Neural progenitor cell (in vitro differentiated cells): ENCODE measurements at places on chromosomes 5 and 9. TPM values are rescaled to one million over a fixed set of nuclear protein-coding genes. Genes with fewer than 3 reads are reported as not detected.

DNA sequence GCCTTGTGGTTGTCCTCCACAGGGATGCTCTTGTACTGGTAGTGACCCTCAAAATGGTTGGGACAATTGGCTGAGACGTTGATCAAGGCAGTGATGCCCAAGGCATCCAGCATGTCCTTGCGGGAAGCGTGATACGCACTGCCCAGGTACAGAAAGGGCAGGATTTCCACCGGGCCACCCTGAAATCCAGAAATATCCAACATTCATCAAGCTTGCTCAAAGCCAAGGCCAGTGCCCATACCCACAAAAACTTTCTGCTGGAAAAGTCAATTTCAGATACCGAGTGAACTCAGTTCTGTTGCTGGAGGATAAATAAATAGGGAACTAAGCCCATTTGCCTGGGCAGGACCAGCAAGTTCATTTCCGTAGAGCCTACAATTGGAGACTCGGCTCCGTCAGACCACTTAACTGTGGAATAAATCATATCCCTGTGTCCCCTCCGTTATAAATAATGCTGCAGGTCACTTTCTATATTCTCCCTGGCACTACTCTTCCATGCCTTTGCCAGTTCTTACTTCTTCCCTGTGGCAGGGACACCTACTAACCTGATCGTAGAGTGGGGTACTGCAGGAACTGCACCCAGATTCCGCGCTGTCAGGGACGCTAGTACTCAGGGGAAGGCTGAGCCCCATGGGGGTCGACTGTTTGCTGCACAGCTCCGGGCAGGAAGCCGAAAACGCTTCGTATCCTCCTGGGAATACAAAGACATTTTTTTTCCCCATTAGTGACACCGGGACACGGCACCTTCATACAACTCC, 1.2 kb downstream of the DUSP1 start:
- peak; percentile 30 for DNase-seq

ADAMTSL2 gene
- 0.30 and 0.99 TPM in 2 replicates for total RNA-seq

GRCh38 chr9:110143485-110143884, 64.5 kb downstream of the C9orf152 start:
- no peak for DNase-seq

DNA sequence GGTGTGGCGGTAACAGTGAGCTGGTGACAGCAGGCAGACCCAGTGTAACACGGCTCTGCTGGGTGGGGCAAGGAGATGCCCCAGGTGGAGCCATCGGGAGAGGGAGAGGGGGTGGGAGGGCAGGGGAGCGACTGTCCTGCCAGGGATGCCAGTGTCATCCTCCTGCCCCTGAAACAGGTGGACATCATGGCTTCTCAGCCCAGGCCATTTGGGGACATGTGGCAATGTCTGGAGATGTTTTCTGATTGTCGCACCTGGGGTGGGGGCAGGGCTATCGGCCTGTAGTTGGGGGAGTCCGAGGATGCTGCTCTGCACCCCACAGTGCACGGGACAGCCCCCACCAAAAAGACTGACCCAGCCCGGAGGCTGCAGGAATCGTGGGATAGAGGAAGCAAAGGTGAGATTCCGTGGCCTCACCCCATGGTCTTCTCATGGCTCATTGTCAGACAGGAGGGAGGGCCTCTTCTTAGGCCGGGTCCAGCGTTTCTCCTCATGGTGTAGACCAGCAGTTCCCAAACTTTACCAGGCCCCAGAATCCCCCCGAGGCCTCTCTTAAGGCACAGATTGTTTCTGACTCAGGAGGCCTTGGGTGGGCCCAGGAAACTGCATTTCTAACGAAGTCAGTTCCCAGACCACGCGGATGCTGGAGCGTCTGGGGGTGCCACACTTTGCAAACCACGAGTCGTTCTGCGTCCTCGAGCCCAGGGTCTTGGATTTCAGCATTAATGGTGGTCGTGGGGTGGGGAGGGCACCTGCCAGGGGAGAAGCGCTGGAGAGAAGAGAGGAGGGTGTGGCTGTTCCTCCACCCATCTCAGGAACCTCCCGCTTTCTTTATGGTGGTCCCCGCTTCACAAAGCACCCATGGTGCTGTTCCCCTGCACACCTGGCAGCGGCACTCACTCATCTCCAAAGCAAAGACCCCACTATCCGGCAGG, 11.0 kb downstream of the COL5A1 start:
- no peak for DNase-seq

GRCh38 chr5:179123491-179124272, 63.5 kb downstream of the ZNF354C start:
- DNase-seq = no peak

DBH gene
- total RNA-seq = not detected in 2 replicates

DNA sequence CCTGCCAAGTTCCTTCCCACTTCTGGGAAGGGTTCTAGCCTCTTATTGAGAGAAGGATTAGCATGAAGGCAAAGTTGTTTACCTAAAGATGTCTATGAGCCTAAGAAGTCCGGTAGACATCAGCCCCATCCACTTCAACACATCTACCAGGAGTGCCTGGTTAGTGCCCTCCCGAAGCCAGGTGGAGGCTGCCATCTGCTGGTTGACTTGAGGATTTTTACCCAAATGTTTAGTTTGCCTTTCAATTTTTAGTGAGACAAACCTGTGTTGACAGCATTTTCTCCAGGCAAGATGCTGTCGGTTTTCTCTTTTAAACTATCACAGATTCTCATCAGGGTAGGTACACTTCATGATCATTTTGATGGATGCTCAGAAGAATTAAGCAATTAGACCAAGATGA, 83.6 kb upstream of the TNFSF8 start:
- DNase-seq = peak; percentile 80

DNA sequence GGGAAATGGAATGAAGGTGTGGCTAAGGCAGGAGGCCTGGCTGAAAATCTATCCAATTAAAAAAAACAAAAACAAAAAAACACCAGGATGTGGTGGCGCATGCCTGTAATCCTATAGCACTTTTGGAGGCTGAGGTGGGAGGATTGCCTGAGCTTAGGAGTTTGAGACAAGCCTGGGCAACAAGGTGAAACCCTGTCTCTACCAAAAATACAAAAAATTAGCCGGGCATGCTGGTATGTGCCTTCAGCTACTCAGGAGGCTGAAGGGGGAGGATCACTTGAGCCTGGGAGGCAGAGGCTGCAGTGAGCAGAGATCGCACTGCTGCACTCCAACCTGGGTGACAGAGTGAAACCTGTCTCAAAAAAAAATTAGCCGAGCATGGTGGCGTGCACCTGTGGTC, 21.1 kb downstream of the GRHPR start:
- DNase-seq = no peak

DNA sequence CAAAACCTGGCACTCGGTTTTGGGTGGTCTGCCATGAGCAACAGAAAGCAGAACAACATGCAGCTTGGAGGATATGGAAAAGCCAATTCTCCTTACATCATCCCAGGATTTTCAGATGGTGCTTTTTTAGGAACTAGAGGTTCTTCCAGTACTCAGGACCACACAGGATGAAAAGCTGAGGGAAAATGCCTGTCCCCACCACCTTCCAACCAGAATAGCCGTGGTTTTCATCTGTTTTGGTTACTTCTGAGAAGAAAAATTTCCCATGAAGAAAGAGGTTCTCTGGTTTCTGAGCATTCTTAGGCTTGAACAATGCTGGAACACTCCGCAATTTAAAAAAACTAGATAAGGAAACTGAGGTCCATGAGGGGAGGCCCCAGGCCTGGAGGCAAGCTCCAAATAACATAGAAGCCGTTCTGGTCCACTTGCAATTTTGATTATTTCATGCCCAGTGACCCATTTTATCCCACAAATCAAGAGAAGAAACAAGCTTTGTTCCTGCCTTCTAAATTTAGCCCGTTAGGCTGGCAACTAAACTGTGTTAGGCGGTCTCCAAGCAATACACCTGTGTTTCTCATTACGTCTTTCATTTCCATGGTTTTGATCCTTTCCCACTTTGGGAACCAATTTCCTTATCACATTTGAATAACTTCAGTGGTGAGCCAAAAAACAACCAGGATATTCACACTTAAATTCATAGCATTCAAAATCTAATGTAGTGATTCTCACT, 79.2 kb upstream of the SPIN1 start:
- no peak for DNase-seq

EGFL7 gene
- total RNA-seq = 16.5 and 47.4 TPM in 2 replicates

- DNase-seq = no peak
Observed at GRCh38 chr9:76521244-76521681, 62.3 kb downstream of the GCNT1 start.

PDE6A gene
- not detected in 2 replicates for total RNA-seq

TAF11L10 gene
- not detected in 2 replicates for total RNA-seq

NKD2 gene
- total RNA-seq = 1.3 and 3.2 TPM in 2 replicates

- no peak for DNase-seq
Observed at GRCh38 chr5:37722236-37723161, 117.3 kb downstream of the GDNF start.

LCN15 gene
- total RNA-seq = not detected in 2 replicates

GRCh38 chr5:11962122-11962521, 57.9 kb upstream of the CTNND2 start:
- peak; percentile 9 for DNase-seq

PPP3R2 gene
- total RNA-seq = not detected in 2 replicates

ACSL6 gene
- not detected in 2 replicates for total RNA-seq

- peak; percentile 48 for DNase-seq
Observed at GRCh38 chr5:38715696-38716095, 130.1 kb upstream of the OSMR start.

- no peak for DNase-seq
Observed at GRCh38 chr5:35356725-35357124, 126.4 kb upstream of the PRLR start.

WNT8A gene
- 0.25 TPM in 1 of 2 replicates, not detected in the other for total RNA-seq

NR5A1 gene
- total RNA-seq = 1.0 and 3.3 TPM in 2 replicates

DNA sequence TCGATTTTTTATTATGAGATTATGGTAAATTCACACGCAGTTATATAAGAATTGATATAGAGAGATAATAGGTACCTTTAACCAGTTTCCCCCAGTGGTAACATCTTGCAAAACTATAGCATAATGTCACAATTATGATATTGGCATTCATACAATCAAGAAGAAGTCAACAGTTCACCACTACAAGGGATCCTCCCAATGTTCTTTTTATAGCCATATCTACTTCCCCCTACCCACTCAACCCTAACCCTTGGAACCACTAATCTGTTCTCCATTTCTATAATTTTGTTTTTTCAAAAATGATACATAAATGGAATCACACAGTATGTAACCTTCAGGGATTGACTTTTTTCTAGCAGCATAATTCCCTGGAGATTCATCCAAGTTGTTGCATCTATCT, 9.8 kb downstream of the ACTL7B start:
- no peak for DNase-seq

DNA sequence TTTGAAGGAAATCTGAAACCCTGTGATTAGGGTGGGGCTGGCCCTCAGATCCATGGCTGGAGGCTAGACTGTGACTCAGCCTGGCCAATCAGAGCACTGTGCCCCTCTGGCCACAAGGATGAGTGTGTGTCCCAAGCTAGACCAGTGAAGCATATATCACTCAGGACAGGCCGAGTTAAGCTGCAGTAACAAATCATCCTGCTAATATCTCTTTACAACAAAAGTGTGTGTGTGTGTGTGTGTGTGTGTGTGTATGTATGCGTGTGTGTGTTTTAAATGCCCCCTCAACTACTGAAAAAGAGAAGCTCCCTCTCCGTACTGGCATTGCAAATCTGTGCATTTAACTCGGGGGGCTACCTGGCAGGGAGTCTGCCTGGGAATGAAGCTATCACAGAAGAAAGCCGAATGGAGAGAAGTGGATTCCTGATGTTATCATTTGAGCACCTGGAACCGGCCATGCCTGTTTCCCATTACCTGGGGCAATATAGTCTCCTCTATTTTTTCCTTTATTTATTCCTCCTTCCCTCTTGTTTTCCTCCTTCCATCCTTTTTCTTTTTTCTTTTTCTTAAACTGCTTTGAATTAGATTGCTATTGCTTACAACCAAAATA, 25.6 kb downstream of the STC2 start:
- DNase-seq = peak; percentile 37

PRR16 gene
- total RNA-seq = 0.12 TPM in 1 of 2 replicates, not detected in the other

- peak; percentile 43 for DNase-seq
Observed at GRCh38 chr5:172119921-172120688, 67.9 kb downstream of the STK10 start.

- DNase-seq = no peak
Observed at GRCh38 chr5:97545886-97546535, 363.0 kb upstream of the RIOK2 start.

RELL2 gene
- 0.30 and 3.9 TPM in 2 replicates for total RNA-seq

GRCh38 chr9:114902786-114903524, 27.4 kb downstream of the TNFSF8 start:
- DNase-seq = no peak
